HS-27A (cell line): ENCODE measurements at places on chromosomes 7 and 10.

GRCh38 chr10:49300140-49300974 lies 1.4 kb downstream of the C10orf71 start:
- DNase-seq = no peak

DNA sequence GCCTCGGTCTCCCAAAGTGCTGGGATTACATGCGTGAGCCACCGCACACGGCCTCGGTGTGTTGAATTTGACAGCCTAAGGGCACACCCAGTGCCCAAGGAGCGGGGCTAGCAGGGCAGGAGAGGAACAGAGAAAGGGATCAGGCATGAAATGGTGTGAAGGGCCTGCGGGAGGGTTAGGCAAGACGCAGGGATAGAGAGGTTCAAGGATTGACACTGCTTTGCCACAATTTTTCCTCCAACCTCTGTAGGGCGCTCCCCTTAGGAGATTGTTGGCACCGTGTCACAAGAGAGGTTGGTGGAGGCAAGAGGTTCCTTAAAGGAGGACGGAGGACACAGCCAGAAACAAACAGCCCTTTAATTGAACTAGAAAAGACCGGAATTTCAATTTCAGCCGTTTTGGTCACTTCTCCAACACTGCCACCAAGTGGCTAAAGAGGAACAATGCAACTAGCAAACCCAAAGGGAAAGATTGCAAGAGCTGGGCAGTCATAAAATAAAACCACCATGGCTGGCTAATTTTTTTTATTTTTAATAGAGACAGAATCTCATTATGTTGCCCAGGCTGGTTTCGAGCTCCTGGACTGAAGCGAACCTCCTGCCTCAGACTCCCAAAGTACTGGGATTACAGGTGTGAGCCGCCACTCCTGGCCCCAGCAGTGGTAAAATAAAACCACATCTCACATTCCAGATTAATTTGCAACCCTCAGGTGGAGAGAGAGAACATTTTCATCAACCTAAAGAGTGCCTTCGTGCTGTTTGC lies 6.9 kb upstream of the CREB3L2 start:
- no peak for DNase-seq

GRCh38 chr7:149248777-149249176 lies 9.3 kb downstream of the ZNF212 start:
- no peak for DNase-seq

DNA sequence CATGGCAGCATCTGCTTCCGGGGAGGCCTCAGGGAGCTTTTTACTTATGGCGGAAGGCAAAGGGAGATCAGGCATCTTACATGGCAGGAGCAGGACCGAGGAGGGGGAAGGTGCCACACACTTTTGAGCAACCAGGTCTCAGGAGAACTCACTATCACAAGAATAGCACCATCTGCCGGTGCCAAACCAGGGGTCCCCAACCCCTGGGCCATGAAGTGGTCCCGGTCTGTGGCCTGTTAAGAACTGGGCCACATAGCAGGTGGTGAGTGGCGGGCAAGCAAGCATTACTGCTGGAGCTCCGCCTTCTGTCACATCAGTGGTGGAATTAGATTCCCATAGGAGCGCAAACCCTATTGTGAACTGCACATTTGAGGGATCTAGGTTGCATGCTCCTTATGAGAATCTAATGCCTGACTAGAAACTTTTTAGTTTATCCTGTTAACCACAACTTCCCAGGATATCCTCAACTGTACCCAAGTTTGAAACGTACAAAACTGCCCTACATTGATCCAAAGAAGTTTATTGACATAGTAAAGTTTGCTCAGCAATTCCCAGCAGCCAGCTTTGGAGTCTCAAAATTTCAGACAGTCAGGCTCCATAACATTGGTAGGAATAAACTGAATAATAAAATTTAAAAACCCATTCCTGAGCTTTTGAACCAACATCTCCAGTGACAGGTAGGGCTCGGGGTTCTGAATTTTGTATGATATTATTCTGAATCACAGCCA lies 228.4 kb upstream of the TAC1 start:
- no peak for DNase-seq

GRCh38 chr7:108308903-108309302 lies 147.3 kb downstream of the NRCAM start:
- DNase-seq = no peak

DNA sequence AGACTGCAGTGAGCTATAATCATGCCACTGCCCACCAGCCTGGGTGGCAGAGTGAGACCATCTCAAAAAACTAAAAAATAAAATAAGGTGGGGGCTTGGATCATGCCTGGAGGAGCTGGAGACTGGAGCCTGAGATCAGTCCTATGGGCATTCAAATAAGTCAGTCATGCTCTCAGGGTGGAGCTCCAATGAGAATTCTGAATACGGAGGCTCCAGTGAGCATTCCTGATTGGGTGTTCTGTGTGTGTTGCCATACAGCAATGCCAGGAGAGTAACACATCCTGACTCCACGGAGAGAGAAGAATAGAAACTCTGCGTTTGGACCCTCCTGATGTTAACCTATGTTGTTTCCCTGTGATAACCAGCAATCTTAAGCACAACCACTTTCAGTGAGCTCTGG lies 16.0 kb downstream of the UBE2D4 start:
- DNase-seq = no peak

DNA sequence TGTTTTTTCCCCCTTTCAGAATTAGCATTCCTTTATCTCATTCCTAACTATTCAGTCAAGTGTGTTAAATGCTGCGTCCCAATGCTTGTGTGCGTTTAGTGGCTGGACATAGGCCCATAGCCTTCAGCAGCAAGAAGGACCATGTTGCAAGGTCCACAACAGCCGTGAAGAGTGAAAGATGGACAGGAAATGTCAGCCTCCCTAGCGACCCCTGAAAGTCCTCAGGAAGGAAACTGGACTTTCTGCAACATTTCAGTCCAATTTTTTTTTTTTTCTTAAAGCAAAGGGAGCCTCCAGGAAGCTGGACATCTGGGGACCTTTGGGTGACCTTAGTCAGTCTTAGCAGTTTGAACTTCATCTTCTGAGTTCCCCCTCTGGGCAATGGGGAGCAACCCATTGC lies 550.7 kb upstream of the MGMT start:
- DNase-seq = no peak

GRCh38 chr10:13100349-13101294 lies 659 bp downstream of the OPTN start:
- no peak for DNase-seq
